ENCODE measurements at places on chromosomes 3 and 15.
A peak's percentile ranks its signal among the peaks of the same experiment; 100 is the strongest.

- DNase-seq: no peak
These were observed 38.3 kb downstream of the CHD2 start for GRCh38 chr15:92938387-92938786.

DNA sequence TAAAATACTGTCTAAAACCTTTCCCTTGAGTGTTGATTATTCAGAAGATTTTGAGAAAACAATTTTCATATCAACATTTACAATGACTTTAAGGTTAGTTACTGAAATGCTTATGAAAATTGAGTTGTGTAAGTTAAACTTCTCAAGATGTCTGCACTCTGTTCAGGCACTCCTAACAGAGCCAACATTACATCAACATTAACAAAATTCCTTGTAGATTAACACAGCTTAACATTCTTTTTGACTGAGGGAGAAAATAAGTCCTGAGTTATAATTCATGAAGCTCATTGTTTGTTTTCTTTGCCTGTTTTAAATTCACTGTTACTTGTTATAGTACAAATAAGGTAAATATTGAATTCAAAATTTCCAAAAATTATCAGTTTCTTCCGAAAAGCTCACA is 9.0 kb downstream of the ACKR4 start:
- no peak for DNase-seq

- DNase-seq: no peak
These were observed 11.5 kb downstream of the CPNE9 start for GRCh38 chr3:9715136-9715535.

- no peak for DNase-seq
These were observed 373.4 kb downstream of the OCA2 start for GRCh38 chr15:27725731-27726130.

DNA sequence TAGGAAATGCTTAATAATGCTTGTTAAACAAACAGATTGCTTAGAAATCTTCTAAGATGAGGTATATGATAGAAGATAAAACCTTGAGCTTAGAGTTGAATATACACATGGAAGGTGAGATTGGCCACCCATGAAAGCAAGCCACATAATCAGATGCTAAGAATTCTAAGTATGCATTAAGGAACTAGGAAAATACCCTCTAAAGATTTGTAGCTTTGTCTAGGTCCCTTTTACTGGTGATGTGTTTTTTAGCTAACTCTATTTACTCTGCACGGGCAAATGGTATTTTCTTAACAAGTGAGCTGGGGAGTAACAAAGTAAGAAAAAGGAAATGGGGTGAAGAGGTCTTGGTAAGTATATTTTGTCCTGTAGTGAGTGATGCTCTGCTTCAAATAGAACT is 310.3 kb downstream of the OXSM start:
- DNase-seq: no peak

GRCh38 chr3:42045708-42046243 is 45.4 kb upstream of the TRAK1 start:
- DNase-seq: no peak

GRCh38 chr3:28215407-28215806 is 26.0 kb upstream of the CMC1 start:
- DNase-seq: no peak

DNA sequence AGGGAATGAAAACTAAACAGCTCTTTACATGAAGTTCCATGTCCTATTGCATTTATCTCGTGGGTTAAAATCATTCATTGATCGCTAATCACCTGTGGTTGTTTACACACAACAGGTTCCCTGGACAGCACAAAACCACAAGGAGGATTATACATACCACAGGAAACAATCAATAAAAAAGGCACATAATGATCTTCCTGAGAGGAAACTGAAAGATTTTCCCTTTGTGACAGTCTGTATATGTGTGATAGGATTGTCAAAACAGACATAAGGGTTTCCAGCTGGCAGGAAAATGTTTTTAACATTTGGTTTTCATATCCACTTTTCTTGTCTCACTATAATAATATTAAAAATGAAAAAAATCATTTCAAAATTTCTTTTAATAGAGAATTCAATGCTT is 541.8 kb downstream of the NLGN1 start:
- DNase-seq: no peak

GRCh38 chr3:197749315-197749600 is 425 bp upstream of the FYTTD1 start:
- no peak for DNase-seq

GRCh38 chr3:196883361-196883760 is 15.6 kb downstream of the SENP5 start:
- no peak for DNase-seq

DNA sequence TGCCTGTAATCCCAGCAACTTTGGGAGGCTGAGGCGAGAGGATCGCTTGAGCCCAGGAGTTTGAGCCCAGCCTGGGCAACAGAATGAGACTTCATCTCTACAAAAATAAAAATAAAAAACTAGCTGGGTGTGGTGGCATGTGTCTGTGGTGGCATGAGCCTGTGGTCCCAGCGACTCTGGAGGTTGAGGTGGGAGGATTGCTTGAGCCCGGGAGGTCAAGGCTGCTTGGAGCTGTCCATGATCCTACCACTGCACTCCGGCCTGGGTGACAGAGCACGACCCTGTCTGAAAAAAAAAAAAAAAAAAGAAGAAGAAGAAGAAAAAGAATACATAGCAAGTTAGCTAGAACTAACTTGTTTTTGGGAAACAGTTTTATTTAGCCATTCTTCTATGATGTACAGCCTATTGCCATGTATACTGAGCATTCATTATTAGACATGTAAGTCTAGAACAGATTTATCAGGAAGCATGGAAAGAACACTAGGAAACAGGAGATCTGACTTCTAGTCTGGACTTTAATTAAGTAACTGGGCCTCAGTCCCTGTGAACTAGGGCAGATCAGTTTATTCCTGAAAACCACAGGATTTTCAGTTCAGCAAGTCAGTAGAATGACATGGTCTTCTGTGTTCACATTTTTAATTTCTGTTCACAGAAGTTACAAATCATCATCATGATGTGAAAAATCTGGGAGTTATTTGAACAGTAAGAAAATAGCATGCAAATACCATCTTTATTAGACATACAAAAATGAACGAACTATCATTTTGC is 65.5 kb downstream of the KAT2B start:
- DNase-seq: no peak

GRCh38 chr3:82143661-82144412 is 382.4 kb upstream of the GBE1 start:
- no peak for DNase-seq

DNA sequence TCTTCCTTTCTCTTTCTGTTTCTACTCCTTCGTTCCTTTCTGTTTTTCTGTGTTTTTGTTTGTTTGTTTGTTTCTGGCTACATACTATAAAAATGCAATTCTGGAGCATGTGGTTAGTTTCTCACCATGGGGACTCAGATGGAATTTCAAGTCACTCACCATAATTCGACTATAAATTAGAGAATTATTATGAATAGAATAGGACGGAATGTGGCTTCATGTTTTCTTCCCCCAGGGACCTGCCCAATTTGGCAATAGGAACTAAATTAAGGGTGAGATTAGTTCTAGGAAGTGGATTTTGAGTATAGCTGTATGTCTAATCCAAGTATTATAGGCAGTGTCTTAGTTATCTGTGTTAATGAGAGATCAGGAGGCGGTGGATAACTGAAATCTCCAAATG is 96.9 kb downstream of the THSD4 start:
- DNase-seq: no peak

- no peak for DNase-seq
These were observed 425.3 kb upstream of the CBLB start for GRCh38 chr3:106294121-106294520.

DNA sequence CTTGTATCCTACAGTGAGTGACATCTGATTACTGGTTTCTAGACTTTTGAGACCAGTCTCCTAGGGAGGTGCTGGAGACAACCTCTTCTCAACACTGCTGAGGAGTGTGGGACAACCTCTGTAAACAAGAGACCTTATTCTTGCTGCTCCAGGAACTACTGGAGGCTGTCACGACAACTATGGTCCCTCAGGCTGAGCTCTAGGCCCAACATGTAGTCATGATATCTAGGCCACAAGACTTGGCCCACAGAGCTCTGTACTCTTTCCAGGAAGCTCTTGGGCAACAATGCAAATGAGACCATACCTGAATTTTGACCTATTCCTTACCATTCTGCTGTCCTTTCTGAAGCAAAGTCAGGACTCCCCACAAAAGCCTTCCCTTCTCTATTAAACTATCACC is 24.3 kb upstream of the HEG1 start:
- DNase-seq: no peak

GRCh38 chr3:138197058-138197457 is 10.0 kb downstream of the ARMC8 start:
- DNase-seq: no peak

- no peak for DNase-seq
These were observed 46.0 kb downstream of the SLC7A14 start for GRCh38 chr3:170539897-170540296.

DNA sequence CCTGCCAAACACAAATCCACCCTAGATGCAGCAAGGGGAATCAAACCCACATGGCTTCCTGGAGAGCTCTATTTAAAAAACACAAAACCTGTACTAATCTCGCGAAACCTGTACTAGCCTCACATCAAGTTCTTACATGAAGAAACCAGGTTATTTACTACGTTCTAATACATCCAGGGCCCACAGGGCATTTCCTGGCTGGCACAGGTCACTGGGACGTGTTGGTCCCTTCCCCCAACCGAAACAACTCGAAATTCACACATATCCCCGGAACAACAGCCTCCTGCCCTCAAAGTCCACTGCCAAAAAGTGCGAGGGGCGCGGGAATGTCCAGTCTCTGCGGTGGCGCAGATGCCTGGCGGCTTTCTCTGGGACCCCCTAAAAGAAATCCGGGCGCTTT is 955 bp downstream of the CDCP1 start:
- DNase-seq: no peak

- no peak for DNase-seq
These were observed 419.2 kb downstream of the ZNF385D start for GRCh38 chr3:21331857-21332256.

DNA sequence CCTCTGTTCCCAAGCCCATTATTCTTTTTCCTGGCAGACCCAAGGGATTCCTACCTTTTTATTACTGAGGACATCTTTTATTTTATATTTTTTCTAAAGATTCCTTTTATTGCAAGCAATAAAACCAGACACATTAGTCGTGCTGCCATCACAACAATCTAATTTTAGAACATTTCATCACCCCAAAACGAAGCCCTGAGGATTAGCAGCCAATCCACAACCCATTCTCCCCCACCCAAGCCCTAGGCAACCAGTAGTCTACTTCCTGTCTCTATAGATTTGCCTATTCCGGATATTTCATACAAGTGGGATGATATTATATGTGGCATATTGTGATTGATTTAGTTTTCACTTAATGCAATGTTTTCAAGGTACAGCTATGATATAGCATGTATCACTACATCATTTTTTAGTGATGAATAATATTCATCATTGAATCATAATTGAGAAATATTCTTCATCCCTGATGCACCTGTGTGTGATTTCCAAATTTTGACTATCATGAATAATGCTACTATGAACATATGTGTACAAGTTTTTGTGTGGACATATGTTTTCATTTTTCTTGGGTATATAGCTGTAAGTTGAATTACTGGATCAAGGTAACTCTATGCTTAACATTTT is 65.7 kb downstream of the IL1RAP start:
- DNase-seq: no peak

- DNase-seq: no peak
These were observed 24.9 kb upstream of the SENP5 start for GRCh38 chr3:196842567-196843434.

GRCh38 chr3:126314790-126315658 is 42.2 kb downstream of the KLF15 start:
- no peak for DNase-seq

DNA sequence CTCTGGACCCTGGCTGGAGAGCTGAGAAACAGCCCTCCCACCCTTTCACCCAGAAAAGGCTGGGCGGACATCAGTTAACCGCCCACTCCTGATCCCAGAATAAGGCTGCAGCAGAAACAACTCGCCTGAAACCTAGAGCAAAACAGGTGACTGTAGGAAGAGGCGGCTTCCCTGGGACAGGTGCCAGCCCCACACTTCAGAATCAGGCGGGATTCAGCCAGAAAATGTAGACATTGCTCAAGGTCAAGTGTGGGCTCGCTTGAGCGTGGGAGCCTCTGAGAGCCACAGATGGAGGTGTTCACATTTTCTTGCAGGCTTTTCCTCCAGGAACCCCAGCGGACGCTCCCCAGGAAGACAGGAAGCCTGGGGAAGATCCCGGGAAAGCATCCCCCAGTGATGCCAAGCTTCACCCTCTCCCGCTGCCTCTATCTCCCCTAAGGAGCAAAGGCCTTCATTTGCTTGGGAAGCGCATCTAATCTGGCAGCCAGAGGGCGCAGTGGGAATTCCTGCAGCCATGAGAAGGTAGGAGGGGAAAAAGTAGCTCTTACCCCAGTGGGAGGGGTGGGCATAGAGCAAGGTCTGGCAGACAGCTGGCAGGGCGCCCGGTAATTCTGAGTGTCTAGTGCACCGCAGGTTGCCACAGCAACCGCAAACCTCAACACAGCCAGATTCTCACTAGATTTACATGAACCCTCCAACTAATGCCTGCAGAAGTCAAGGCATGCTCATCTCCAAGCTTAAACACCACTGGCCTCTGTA is 77.7 kb downstream of the OCA2 start:
- DNase-seq: peak; percentile 34

- DNase-seq: no peak
These were observed 165.4 kb downstream of the SNRK start for GRCh38 chr3:43451670-43452254.

DNA sequence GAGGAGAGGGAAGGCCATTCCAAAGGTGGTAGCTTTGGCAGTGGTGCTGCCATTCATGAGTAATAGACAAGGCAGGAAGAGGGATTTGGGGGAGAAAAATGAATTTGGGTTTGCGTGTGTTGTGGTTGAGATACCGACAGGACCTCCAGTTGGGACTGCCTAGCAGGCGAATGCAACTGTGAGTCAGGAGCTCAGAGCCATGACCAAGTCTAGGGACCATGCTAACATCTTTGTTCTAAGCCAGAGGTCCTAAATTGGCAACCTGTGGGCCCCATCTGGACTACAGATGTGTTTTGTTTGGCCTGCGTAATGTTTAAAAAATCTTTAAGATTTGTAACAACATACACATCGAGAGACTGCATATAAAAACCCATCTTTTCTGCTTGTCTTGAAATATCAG is 61.6 kb downstream of the SAMMSON start:
- peak; percentile 89 for DNase-seq

GRCh38 chr3:52857133-52857532 is 22.3 kb upstream of the MUSTN1 start:
- no peak for DNase-seq

Measured in HS-5 (cell line).